ENCODE measurements at places on chromosomes 1 and 21.

- no peak for DNase-seq
These were observed 110.2 kb downstream of the EIF4G3 start for GRCh38 chr1:21066356-21067012.

DNA sequence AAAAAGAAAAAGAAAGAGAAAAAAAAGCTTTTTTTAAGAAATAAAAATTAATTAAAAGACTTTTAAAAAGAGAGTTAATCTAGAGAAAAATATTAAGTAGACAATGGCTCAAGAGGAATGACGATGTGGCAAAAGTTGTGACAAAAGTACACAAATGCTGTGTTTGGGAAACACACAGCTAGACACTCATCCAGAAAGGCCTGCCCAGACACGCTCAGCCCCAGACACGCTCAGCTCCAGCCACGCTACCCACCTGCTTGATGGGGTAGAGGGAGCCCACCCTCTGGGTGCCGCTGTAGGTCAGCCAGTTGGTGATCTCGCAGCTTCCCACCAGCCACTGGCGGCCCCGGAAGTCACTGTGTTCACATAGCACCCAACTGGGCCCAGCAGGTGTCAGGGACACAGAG lies 10.2 kb downstream of the CD52 start:
- peak; percentile 5 for DNase-seq

DNA sequence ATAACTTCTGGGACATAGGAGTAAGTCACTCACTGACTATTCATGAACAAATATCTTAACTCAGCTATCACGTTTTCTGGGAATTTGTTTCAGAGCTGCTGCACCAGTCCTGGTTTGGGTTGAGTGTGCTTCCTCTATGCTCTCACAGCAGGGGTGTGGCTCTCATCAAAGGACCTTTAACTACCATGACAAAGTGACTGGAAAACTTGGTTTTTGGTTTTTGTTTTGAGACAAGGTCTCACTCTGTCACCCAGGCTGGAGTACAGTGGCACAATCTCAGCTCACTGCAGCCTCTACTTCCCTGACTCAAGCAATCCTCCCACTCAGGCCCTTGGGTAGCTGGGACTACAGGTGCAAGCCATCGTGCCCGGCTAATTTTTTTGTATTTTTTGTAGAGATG lies 4.1 kb downstream of the ILDR2 start:
- no peak for DNase-seq

DNA sequence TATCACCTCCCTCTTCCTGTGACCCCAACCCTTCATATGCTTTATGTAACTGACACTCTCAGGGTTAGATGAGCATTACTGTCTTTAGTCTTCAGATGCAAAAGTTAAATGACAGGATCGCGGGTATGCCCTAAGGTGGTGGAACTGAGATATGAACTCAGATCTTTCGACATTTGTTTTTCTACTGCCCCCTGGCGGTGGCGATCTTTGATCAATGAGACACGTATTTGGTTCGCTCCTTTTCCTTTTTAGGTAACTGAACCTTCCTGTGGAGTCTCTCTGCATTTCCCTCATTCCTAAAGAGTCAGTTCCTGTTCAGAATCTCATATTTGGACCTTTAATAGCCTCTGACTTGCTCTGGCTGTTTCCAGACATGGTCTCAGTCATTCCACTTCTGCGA lies 47.8 kb upstream of the ZP4 start:
- DNase-seq, result peak; percentile 95

GRCh38 chr21:39686646-39687468 lies 58.1 kb upstream of the IGSF5 start:
- DNase-seq, result no peak

All from trophoblast cell (in vitro differentiated cells and primary cell).